ENCODE measurements at places on chromosomes 7 and 10. TPM values are rescaled to one million over a fixed set of nuclear protein-coding genes. Genes with fewer than 3 reads are reported as not detected.
A peak's percentile ranks its signal among the peaks of the same experiment; 100 is the strongest.

GRCh38 chr10:43885842-43886241, 237.2 kb upstream of the ZNF32 start:
- no peak for DNase-seq

GRCh38 chr7:94344826-94345225, 49.9 kb upstream of the COL1A2 start:
- no peak for DNase-seq

DNA sequence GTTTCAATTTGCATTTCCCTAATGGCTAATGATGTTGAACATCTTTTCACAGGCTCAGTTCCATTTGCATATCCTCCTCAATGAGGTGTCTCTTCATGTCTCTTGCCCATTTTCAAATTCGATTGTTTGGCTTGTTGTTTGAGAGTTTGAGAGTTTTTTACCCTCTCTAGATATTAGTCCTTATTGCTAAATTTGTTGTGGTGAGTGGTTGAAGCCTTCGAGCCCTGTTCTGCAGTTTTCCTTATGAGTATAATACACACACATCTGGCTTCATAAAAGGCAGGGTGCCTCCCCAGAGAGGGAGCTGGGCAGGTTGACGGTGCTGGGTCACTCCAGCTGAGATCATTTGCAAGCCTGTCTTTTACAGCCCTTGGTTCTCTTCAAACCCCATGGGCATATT, 65.1 kb downstream of the RGS10 start:
- DNase-seq: no peak

DNA sequence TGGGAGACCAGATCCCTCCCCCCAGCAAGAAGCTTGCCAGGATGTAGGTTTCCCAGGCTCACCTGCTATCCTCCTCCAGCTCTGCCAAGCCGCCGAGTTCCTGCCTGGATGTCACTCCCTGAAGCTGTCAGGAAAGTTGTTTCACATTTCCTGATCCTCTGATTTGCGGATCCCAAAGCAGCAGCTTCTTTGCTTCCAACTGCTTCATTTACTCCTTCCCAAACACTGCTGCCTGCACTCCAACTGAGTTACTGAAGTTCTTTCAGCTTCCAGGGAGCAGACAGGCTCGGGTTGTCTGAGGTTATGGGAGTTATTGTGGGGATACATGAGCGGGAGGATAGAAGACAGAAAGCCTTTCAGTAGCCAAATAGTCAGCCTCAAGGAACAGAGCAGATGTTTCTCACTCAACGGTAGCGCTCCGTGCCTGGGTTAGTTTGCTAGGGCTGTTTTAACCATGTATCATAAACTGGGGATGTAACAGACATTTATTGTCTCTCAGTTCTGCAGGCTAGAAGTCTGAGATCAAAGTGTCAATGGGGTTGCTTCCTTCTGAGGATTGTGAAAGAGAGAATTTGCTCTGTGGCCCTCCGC, 516.0 kb downstream of the REEP3 start:
- DNase-seq: no peak

- peak; percentile 46 for DNase-seq
Measured at GRCh38 chr7:1463676-1464223, 4.5 kb upstream of the MICALL2 start.

DNA sequence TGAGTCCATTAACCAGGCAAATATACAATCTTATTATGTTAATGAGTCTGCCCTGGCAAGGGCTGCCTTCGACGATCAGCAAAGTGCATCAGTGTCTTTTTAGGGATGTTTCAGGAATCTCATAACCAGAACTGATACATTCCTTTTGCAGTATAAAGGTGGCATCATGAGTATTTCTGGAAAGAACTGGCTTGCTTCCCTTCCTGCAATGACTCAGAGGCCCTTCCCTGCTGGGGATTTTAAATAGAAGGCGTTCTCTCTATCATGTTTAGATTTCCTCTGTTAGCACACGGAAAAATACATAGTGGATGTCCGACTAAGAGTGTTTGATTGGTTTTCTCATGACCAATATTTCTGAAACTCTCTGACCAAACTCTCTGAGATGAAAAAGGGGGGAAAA, 1.8 kb downstream of the NPS start:
- DNase-seq: no peak

HOXA9 gene
- 1.0 TPM for total RNA-seq

SPDYE16 gene
- 0.28 TPM for total RNA-seq

SPDYE9 gene
- not detected for total RNA-seq

C10orf143 gene
- total RNA-seq: 3.1 TPM
